NCI-H1105 treated with DMSO at 0.1 percent for 48 hours (cell line): ENCODE measurements at places on chromosomes 2 and 18.

DNA sequence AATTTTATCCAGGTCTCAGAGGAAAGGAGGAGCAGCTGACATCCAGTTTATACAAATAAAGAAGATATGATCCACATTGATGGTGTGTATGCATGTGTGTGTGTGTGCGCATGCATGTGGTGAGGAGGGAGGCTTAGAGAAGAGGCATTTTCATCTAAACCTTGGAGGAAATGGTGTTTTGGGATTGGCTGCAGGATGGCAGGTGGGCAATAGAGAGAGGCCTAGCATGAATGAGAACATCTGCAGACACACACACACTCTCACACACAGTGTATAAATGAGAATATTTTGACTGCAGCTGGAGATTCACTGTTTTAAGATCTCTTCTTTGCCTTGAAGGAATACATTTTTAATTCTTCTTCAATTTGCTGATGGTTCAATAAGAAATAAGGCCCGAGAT lies 61.7 kb upstream of the TMEM17 start:
- DNase-seq = no peak

DNA sequence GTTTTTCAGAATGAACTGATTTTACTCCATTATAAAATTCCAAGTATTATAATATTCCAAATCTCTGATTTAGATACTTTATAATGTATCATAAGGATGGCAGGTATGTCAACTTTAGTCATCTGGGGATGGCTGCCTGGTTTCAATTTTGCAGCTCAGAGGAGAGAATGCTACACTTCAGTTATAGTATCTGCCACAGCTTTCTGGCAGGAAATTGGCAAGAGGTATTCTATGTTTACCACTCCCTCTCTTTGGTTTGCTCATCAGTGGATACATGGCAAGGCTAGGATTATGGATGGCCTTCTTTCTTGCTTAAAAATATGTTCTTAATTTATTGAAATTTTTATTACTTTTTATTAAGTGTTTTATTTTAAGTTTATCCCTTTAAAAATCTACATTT lies 67.0 kb upstream of the TNFRSF11A start:
- DNase-seq = no peak

- DNase-seq = no peak
Measured at GRCh38 chr2:197461057-197461456, 7.7 kb downstream of the COQ10B start.

GRCh38 chr2:239956818-239957261 lies 68.3 kb downstream of the NDUFA10 start:
- DNase-seq = no peak
